Stimulated activated CD8-positive, alpha-beta memory T cell treated with anti-CD3 and anti-CD28 coated beads, Interleukin-2, amount 100 ng/mL, for 1 hour (primary cell): ENCODE measurements at places on chromosomes 3 and 15.

DNA sequence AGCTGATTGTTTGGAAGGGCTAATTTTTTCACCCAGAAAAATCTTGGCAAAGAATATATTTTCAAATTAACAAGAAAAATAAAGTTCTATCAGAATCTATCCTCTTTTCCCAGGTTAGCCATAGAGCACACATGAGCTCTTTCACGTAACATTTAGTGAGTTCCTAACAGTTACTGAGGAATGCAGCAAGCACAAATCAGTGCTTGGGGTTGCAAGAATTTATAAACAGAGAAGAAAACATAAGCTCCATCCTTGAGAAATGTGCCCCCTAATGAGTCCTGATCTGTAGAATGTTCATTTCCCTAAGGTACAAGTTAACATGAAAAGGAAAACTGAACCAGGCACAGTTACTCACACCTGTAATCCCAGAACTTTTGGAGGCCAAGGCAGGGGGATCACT is 13.9 kb downstream of the EOGT start:
- DNase-seq, result no peak

DNA sequence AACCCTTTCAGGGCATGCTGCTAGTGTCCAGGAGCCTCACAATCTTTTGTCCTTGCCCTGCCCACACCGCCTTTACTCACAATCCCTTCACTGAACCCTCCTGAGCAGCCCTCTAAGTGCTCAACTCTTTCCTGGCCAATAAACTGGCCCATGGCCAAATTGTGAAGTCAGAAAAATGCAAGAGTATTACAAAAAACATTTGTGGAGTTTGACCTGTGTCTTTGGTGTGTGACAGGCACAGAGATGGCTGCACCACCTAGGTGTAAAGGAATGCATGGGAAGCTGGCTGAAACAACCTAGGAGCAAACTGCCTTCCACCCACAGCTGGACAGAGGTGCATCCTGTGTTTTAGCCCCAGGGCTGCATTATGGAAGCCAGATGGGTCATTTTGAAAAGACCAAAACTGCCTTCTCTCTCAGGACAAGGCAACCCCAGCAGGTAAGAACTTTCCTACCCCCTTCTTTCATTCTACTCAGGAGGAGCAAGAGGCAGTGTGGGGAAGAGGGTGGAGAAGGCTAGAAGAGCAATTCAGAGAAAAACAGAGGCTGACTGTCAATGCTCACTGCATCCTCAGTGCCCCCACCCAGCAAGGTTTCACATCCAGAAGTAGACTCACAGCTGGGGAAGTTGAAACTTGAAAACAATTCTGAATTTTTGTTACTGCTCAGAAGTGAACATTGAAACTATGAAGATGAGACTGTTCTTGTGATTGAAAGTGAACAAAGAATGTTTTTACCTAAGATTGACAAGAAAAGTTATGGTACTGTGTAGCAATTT is 78.6 kb downstream of the TRIM42 start:
- no peak for DNase-seq

- no peak for DNase-seq
Observed at GRCh38 chr3:46479021-46479420, 14.3 kb upstream of the LTF start.

GRCh38 chr3:143354342-143354741 is 234.8 kb downstream of the CHST2 start:
- no peak for DNase-seq

DNA sequence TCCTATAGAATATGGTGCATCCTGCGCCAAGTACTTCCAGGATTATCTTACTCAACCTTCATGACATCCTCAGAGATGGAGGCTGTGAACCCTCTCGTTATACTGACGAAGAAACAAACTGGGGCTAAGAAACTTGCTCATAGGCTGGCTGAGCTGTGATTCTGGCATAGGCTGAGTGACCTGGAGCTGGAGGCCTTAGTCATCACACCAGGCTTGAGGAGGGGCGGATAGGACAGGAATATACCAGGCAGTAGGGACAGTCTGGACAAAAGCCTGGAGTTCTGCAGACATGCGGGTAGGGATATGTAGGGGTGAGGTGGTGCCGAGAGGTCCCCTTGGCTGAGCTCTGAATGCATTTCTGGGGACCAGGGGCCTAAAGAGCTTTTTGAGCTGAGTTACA is 18.1 kb downstream of the HEMK1 start:
- DNase-seq, result no peak

- DNase-seq, result peak; percentile 38
Observed at GRCh38 chr3:196969660-196970546, 1.3 kb upstream of the PIGZ start.
